ENCODE measurements at places on chromosomes 6 and 20. TPM values are rescaled to one million over a fixed set of nuclear protein-coding genes. Genes with fewer than 3 reads are reported as not detected.

Gene HEY2
- 30.4 TPM for total RNA-seq

Gene SPATS1
- not detected for total RNA-seq

Gene FNDC1
- total RNA-seq: 0.11 TPM

Gene HAO1
- not detected for total RNA-seq

Gene FHL5
- not detected for total RNA-seq

Gene XKR7
- total RNA-seq: 0.73 TPM

Gene TGM3
- total RNA-seq: not detected

Gene HIVEP1
- 16.0 TPM for total RNA-seq

Gene TMC2
- total RNA-seq: not detected

Gene ZBTB12
- 7.9 TPM for total RNA-seq

Gene OR2B3
- not detected for total RNA-seq

Gene MUCL3
- not detected for total RNA-seq

Gene PRR18
- total RNA-seq: 0.11 TPM

Gene CASS4
- not detected for total RNA-seq

Gene RPS18
- 4,135 TPM for total RNA-seq

Gene C6orf58
- not detected for total RNA-seq

Gene CST4
- total RNA-seq: not detected

Gene RFX6
- total RNA-seq: not detected

Gene ADAM33
- 3.3 TPM for total RNA-seq

Gene LAMA4
- total RNA-seq: 2.1 TPM

Gene DCDC2
- total RNA-seq: 0.18 TPM

Gene CNKSR3
- total RNA-seq: 8.7 TPM

Gene ISM1
- not detected for total RNA-seq

Gene HLA-DPB1
- total RNA-seq: 27.6 TPM

Gene ROS1
- total RNA-seq: not detected

Gene CALHM5
- total RNA-seq: 0.04 TPM

Gene ABHD16B
- not detected for total RNA-seq

Gene SLC22A2
- 0.42 TPM for total RNA-seq

Gene FANCE
- total RNA-seq: 18.7 TPM
